HS-27A (cell line): ENCODE measurements at places on chromosomes 1 and 21.

DNA sequence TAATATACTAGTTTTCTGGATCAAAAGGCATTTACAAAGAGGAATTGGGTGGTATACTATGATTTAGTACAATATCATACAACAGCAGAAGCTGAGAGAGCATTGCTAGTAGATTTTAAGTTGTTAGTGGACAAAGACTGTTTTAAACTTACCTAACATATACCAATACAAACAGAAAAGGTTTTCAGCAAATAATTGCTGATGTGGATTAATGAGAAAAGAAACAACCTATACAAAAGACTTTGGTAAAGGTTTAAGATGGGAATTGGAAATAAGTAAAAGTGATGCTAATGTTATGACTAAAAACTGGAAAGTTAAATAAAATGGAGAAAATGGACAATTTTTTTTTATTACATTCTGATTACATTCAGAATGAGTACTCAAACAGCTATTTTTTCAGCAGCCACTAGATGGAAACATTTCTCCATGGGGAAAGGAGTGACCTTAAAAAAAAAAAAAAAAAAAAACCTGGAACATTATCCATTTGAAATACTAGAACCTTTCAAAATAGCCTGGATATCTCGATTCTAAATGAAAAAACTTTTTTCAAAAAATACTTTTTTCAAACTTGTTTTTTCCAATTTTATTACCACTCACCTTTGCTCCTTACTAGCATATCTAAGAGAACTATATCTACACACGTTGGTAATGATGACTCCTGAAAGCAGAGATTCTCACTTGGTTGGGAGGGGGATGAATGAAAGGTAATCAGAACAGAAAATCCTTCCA, 55.4 kb downstream of the EPRS1 start:
- DNase-seq: no peak

DNA sequence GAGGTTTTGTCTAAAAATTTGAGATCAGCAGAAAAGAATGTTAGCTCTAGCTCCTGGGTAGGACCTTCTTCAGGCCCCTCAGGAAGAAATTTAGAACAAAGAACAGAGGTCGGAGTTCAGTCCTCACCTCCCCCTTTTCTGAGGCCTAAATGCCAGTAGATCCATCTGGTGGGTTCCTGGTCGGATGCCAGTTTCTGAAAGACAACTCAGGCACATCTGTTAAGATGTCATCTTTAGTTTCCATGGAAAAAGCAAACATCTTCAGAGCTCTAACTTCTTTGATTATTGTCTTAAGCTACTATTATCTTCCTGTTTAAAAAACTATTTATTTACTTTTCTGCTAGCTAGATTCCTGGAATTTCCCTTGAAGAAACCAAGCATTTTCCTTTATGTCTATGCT, 37.1 kb upstream of the USP25 start:
- DNase-seq: no peak

DNA sequence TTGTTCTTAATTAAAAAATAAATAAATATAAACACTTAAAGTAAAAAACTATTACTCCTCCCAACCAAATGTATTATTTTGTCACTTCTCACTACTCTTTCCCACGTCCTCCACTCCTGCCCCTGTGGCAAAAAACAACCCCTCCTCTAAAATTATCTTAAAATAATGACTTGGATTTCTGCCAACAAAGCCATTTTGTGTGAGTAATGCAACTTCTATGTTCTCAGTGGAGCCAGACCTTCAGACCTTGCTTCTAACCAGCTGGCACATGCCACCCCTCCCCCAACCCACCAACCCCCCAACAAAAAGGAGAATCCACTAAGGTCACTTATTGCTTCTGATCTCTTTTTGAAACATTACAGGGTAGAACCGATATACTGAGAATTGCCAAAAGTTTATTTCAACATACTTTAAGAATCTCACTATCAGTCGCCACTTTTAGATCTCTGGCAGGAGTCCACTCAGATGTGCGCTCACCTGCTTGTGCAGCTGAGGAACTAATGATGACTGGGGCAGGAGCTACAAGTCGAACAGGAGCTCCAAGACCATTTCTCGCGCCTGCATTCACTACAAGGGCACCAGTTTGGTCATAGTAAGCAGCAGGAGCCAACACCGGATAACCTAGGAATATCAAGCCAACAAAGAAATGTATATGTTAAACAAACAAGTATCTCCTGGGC, 58.3 kb upstream of the SDC3 start:
- peak; percentile 68 for DNase-seq

DNA sequence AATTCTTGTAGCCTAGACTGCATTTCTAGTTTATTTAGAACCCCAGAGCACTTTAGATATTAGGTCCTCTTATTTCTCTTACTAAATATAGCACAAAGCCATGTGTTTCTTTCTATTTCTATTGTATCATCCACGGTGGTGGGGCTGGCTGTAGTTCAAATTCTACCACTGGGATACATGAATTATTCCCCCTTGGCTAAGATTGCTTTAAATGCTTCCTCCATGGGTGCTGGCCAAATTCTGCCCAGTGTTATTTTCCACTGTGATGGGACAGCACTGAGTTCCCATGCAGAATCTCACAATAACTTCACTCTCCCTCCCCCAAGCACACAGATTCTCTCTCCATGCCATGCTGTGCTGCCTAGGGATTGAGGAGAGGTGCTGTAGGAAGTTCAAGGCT, 41.5 kb upstream of the GBP6 start:
- no peak for DNase-seq

DNA sequence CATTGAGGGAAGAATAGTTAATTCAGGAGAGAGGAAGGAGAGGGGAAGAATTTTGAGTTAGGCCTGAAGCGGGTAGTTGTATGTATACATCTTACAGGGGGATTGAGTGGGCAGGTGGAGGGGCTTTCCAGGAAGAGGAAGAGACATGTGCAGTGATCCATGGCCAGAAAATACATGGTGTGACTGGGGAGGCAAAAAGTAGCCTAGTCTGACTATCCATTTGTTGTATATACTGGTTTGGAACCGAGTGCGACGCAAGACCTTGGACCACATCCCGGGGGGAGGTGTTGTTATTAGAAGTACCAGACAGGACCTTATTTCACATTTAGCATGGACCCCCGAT, 158.3 kb downstream of the SDCCAG8 start:
- no peak for DNase-seq

DNA sequence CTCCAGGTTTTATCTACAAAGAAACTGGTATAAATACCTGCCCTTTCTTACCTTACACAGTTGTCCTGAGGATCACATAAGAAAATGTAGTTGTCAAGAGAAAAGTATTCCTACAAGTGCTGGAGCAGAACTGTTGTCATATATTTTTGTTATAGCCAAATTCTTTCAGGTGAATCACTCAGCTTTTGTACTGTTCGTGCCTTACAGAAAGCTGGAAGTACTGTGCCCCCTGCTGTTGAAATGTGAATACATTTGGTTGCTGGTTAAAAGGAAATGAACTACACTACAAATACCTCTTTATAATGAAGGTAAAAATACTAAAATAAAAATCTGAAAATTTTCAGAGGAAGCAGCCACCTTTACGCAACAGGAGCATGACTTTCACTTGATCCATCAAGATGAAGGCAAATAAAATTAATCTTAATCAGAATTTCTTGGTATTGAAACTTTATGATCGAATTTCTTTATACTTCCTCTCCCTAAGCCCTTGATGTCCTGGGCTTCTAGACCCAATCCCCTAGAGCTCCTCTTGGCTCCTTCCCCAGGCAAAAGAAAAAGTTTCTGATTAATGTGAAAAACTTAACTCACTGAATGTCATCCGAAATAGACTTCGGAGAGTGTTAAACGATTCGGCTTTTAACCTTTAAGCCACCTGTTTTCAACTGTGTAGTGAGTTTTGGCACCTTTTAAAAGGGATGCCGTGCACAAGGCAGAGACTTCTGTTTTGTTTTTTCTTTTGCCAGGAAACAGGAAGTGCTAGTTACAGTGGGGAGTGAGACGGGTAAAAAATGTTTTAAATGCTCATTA, 12.5 kb downstream of the CHML start:
- no peak for DNase-seq

- DNase-seq: no peak
Observed at GRCh38 chr1:156684227-156684782, 7.1 kb upstream of the NES start.

GRCh38 chr1:22709891-22710700, 543 bp upstream of the EPHB2 start:
- DNase-seq: peak; percentile 26

- DNase-seq: no peak
Observed at GRCh38 chr1:187018291-187018690, 189.5 kb downstream of the PLA2G4A start.

GRCh38 chr1:37483785-37484184, 9.4 kb downstream of the ZC3H12A start:
- no peak for DNase-seq

GRCh38 chr1:234875328-234875952, 253.2 kb downstream of the TOMM20 start:
- no peak for DNase-seq

GRCh38 chr21:30984889-30985288, 53.4 kb downstream of the KRTAP19-8 start:
- DNase-seq: no peak

GRCh38 chr1:56525489-56526041, 53.8 kb downstream of the PLPP3 start:
- DNase-seq: no peak

GRCh38 chr1:20409971-20410370, 76.0 kb downstream of the CAMK2N1 start:
- DNase-seq: no peak

DNA sequence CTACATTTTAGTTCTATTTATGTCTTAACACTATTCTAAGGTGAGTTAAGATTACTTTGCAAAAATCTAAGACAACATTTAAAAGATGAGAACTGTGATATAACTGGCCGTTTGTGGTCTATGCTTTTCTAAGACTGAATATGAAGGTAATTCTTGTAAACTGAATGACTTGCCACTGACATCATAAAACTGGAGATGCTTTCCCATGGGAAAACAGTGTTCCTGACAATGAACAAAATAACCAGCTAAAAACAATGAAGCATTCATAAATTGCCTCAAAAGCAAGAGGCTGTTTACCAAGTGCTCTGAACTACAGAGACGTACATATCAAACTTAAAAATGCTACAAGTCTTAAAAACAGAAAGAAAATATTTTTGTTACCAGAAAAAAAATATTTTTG, 54.7 kb downstream of the APP start:
- no peak for DNase-seq

- no peak for DNase-seq
Observed at GRCh38 chr1:9350013-9350908, 57.6 kb downstream of the SPSB1 start.

- DNase-seq: no peak
Observed at GRCh38 chr1:159949123-159949522, 3.7 kb upstream of the IGSF9 start.

GRCh38 chr1:3908886-3909517, 8.9 kb upstream of the C1orf174 start:
- DNase-seq: no peak

- DNase-seq: no peak
Observed at GRCh38 chr1:230328342-230329015, 97.7 kb downstream of the PGBD5 start.

GRCh38 chr1:92536211-92536979, 49.7 kb upstream of the GFI1 start:
- no peak for DNase-seq

DNA sequence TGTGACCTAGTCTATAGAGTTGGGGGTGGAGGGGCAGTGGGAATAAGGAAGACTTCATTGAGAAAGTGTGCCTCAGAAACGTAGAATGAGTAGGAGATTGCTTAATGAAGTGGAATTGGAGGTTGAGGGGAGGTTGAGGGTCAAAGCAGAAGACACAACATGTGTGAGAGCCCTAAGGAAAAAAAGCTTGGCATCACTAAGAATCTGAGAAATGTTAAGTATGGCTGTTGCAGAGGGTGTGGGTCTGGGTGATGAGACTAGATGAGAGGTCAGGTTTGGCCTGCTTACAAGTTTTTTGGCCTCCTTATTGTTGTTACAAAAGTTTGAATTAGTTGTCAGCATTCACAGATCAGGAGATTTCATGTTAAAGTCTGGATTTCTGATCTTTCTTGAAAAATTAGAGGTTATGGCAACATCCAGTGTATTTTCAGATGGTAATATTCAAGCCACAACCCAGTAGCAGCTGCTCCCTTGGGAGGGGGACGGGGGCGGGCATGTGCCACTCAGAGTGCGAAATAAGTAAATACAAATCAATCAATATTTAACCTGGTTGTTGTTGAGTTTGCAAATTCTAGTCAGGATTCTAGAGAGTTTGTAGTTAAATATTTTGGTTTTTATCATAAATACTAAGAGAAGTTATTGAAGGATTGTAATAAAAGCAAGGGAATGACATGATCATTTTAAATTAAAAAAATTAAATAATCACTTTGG, 4.3 kb downstream of the MAN1A2 start:
- no peak for DNase-seq

GRCh38 chr1:1153874-1154273, 19.8 kb upstream of the TTLL10 start:
- DNase-seq: no peak

DNA sequence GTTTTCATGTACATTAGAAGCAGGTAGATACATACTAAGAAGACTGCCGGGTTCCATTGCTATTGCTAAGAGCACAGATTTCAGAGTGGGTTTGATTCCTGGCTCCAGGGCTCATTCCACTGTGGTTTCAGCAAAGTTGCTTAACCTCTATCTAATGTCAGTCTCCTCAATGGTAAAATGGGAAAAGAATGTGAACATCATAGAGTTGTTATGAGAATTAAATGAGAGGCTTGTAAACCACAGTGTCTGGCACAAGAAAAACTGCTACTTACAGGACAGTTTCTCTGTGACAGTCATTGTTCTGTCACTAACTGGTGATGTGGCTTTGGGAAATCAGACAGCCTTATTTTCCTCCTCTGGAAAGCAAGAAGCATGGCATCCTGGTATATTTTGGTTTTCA, 10.7 kb upstream of the PLXNA2 start:
- no peak for DNase-seq

GRCh38 chr1:31939484-31940329, 1.5 kb upstream of the PTP4A2 start:
- DNase-seq: no peak

DNA sequence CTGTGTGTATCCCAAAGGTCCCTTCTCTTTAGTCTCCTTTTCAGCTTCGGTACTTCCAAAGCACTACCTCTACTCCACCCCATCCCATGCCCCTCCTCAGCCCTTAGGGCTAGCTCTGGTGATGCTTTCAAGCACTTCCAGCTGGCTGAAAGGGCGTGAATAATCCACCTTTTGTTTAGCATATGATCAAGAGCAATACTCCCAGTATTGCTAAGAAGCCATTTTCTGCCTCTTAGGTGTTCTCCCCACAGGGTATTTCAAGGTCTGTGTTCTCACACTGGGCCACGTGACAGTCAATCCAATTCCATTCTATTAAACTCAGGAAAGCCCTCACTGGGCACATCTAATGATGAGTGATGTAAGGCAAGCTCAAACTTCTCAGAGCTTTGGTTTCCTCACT, 298.5 kb upstream of the PROX1 start:
- DNase-seq: no peak
